Left ventricle myocardium superior (tissue), 1 donor: ENCODE measurements at places on chromosomes 5 and 9.
A peak's percentile ranks its signal among the peaks of the same experiment; 100 is the strongest.

- DNase-seq: no peak
These were observed 26.0 kb upstream of the SUSD3 start for GRCh38 chr9:93032545-93032944.

DNA sequence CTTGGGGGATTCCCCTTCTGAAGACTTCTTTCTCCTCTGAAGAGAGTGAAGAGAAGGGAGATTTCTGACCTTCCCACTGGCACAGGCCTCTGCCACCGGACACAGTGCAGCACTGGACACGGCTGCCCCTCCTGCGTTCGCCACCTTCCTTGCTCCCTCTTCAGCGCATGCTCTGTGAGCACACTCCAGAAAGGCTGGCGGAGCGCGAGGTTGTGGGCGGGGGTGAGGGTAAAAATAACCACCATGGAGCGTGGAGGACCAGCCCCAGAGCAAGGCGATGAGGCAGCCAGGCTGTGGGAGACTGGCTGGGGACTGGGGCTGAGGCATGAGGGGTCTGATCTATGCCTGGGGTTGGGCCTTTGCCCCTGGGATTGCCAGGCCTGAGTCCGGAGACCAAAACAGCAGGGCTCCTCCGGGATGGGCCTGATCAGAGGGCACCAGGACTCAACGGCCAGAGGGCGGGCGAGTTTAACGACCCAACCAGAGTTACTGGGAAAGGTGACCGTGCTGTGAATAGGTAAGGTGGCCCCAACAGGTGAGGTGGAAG, 97.2 kb downstream of the ROR2 start:
- DNase-seq: peak; percentile 62

GRCh38 chr5:2166979-2167377, 284.3 kb upstream of the IRX4 start:
- DNase-seq: no peak

DNA sequence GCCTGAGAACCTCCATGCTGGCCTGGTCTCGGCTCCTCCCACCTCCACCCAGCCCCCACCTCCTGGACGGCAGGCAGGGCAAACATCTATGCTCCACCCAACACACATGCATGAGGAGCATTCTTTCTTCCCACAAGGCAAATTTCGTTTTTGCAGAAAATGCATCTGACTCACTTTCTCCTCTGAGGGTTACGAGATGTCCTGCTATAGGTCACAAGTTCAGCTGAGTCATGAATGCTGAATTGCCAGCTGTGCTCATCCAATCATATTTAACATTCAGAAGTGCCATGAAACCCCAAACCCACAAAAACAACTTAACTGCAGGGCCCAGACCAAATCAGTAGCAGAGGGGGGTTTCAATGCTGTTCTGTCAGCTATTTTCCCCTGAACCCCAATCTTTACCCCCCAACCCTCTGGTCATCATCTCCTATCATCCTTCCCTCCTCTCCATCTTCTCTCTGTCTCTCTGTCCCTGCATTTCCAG, 39.0 kb upstream of the OSMR start:
- no peak for DNase-seq

GRCh38 chr9:104463864-104464263, 40.2 kb upstream of the OR13F1 start:
- DNase-seq: no peak

DNA sequence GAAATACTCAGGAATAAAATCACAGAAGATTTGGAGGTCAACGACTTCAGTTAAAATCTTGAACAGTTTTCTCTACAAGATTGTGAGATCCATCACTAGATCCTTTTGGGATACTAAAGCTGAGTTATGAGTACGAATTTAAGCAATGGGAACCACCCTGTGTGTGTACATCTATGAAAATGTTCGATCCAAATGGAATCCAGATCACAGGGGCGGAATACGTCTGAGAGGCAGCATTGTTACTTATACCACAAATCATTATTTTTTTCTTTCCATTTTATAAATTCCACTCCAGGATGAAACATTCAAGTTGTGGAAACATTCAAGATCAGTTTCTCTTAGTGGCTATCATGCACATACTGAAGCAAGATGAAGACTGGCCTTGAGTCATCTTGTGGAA, 239.3 kb upstream of the PAPPA start:
- DNase-seq: no peak

DNA sequence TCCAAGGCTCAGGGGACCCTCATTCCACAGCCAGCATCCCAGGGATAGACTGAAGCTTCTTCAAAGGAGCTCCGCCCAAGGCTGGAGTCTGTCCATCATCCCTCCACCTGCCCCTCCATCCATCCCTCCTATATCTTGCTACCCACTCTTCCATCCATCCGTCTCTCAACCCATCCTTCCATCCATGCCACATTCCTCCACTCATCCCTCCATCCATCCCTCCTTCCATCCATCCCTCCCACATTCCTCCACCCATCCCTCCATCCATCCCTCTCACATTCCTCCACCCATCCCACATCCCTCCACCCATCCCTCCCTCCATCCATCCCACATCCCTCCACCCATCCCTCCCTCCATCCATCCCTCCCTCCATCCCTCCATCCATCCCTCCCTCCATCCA, 5.5 kb upstream of the VAV2 start:
- no peak for DNase-seq
